ENCODE measurements at places on chromosomes 4 and X. TPM values are rescaled to one million over a fixed set of nuclear protein-coding genes. Genes with fewer than 3 reads are reported as not detected.
A peak's percentile ranks its signal among the peaks of the same experiment; 100 is the strongest.

GRCh38 chrX:16578218-16578617 lies 71.7 kb upstream of the S100G start:
- no peak for DNase-seq
- no peak overlapping the region for H3K4me3 ChIP-seq
- no peaks in the 10 kb centered on the region for H3K27me3 ChIP-seq
- peaks cover 18% of the 10 kb centered on the region for H3K4me1 ChIP-seq
- H3K27ac ChIP-seq, result peak overlapping the region; percentile 79

- no peaks in the 10 kb centered on the region for H3K4me1 ChIP-seq
- H3K27ac ChIP-seq, result no peak overlapping the region
- DNase-seq, result peak; percentile 43
- H3K36me3 ChIP-seq, result no peaks in the 10 kb centered on the region
Observed at GRCh38 chr4:53804719-53805118, 213.4 kb upstream of the LNX1 start.

GRCh38 chr4:163495900-163496299 lies 1.4 kb downstream of the TMA16 start:
- peaks cover 5% of the 10 kb centered on the region for H3K4me1 ChIP-seq
- no peaks in the 10 kb centered on the region for H3K27me3 ChIP-seq
- peak overlapping the region; percentile 95 for H3K27ac ChIP-seq
- peak overlapping the region; percentile 61 for H3K4me3 ChIP-seq
- no peak for DNase-seq
- H3K36me3 ChIP-seq, result no peaks in the 10 kb centered on the region

DNA sequence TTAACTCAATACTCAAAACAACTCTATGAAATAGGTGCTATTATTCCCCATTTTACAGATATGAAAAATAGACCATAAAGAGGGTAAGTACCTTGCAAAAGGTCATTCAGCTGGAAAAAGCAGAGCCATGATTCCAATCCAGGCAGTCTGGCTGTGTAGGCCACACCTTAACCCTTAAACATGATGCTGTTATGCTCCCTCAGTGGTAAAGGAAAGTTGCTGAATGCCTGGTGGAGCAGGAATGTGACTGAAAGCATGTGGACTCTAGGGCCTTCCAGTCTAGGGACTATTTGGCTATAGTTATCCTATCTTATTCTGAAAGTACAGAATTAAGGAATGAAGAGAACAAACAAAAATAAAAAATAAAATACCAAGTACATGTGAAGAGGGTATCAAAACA lies 19.6 kb downstream of the RP2 start:
- no peak overlapping the region for H3K4me3 ChIP-seq
- no peaks in the 10 kb centered on the region for H3K36me3 ChIP-seq
- no peak for DNase-seq
- no peaks in the 10 kb centered on the region for H3K4me1 ChIP-seq
- H3K27me3 ChIP-seq, result no peaks in the 10 kb centered on the region
- H3K27ac ChIP-seq, result no peak overlapping the region

GRCh38 chrX:20215565-20215964 lies 51.1 kb downstream of the RPS6KA3 start:
- no peak overlapping the region for H3K4me3 ChIP-seq
- H3K36me3 ChIP-seq, result no peaks in the 10 kb centered on the region
- no peaks in the 10 kb centered on the region for H3K27me3 ChIP-seq
- H3K27ac ChIP-seq, result no peak overlapping the region

DNA sequence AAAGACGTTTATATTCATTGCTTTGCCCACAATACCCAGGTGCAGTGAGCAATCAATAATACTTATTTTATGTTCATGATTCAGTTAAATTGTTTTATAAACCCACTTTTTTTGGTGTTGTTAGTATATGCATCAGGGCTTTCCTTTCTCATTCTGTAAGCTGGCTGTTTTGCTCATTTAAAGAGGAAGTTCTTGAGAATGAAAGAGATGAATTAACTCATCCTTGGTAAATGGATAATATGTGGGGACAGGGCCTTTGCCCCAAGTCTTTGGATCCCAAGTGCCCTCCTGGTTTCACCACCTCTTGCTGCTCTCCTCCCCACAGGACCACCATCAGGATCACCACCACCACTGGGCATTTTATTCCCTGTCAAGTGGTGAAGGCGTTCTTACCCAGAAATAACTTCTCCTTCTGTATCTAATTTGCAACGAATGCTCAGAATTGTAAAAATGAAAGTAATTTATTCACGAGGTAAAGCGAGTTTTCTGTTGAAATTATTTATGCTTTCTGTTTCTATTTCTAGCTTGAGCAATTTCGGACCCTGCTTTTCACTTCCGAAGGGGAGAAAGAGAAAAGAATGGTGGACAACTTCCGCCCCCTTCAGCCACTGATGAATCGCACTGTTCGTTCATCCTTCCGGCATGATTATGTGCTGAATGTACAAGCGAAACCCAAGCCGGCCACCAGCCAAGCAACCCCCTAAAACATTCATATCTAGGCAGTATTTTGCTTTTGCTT lies 8.2 kb upstream of the ZRSR2 start:
- H3K4me3 ChIP-seq, result no peak overlapping the region
- no peaks in the 10 kb centered on the region for H3K27me3 ChIP-seq
- no peaks in the 10 kb centered on the region for H3K36me3 ChIP-seq
- no peak for DNase-seq

GRCh38 chr4:70559211-70559830 lies 32.7 kb upstream of the AMBN start:
- H3K27me3 ChIP-seq, result no peaks in the 10 kb centered on the region
- DNase-seq, result peak; percentile 64
- H3K4me3 ChIP-seq, result no peak overlapping the region
- H3K27ac ChIP-seq, result no peak overlapping the region
- peaks cover under 1% of the 10 kb centered on the region for H3K4me1 ChIP-seq

GRCh38 chrX:27915617-27916016 lies 65.6 kb downstream of the DCAF8L1 start:
- H3K27ac ChIP-seq, result no peak overlapping the region
- no peak overlapping the region for H3K4me3 ChIP-seq
- no peaks in the 10 kb centered on the region for H3K36me3 ChIP-seq
- no peaks in the 10 kb centered on the region for H3K4me1 ChIP-seq
- no peaks in the 10 kb centered on the region for H3K27me3 ChIP-seq

DNA sequence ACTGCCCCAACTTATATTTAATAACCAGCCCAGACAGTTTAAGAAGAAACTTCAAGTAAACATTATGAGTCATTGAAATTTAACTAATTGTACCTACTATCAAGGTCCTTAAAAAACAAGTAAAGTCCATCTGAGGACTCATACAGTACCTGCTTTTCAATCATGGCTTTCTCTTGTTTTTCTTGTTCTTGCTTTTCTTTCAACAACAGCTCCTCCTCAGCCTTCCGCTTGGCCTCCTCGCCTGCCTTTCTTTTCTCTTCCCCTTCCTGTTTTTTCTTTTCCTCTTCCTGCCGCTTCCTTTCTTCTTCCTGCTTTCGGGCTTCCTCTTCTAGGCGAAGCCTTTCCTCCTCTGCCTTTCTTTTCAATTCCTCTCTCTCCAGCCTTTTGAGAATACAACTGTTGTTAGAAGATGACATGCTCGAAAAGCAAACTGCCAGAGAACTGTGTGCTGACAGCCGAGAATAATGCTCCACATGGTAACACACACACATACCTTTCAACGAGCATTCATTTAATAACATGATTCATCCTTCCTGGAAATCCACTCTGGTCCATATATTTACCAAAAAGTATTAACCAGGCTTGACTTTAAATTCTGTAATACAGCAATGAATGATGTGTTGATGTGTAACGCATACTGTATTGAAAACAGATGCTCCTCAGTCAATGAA lies 25.2 kb upstream of the BCLAF3 start:
- no peak overlapping the region for H3K4me3 ChIP-seq
- no peaks in the 10 kb centered on the region for H3K4me1 ChIP-seq
- no peak overlapping the region for H3K27ac ChIP-seq
- H3K27me3 ChIP-seq, result no peaks in the 10 kb centered on the region
- DNase-seq, result no peak

DNA sequence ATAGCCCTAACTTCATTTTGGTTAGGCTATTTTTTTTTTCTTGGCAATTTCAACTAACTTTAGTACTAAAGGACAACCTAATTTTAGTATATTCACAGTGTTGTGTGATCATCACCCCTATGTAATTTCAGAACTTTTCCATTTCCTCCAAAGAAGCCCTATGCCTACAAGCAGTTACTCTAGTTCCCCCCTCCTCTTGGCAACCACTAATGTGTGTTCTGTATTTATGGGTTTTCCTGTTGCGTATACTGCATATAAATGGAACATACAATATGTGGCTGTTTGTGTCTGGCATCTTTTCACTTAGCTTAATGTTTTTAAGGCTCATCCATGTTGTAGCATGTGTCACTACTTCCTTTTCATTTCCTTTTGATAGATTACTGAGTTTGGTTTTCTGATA lies 57.6 kb downstream of the N4BP2 start:
- H3K27ac ChIP-seq, result no peak overlapping the region
- no peak overlapping the region for H3K4me3 ChIP-seq
- no peak for DNase-seq
- H3K4me1 ChIP-seq, result no peaks in the 10 kb centered on the region

DNA sequence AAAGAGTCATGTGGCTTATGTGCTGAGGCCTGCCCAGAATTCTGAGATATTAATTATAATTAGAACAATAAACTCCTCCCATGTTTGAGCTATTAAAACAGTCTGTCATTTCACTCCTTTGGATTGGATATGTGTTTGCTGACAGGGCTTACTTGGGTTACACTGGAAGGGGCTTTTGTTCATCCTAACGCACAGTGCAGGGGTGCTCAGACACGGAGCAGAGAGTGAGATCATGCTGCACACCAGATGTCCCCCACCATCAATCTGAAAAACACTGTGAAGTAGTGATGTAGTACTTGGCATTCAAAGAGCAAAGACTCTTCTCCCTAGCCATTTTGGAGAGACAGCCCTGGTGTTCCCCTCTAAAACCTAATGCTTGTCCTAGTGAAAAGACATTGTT lies 24.1 kb upstream of the SMIM10L2A start:
- no peak overlapping the region for H3K4me3 ChIP-seq
- H3K27ac ChIP-seq, result no peak overlapping the region
- DNase-seq, result no peak
- no peaks in the 10 kb centered on the region for H3K36me3 ChIP-seq
- no peaks in the 10 kb centered on the region for H3K4me1 ChIP-seq

DNA sequence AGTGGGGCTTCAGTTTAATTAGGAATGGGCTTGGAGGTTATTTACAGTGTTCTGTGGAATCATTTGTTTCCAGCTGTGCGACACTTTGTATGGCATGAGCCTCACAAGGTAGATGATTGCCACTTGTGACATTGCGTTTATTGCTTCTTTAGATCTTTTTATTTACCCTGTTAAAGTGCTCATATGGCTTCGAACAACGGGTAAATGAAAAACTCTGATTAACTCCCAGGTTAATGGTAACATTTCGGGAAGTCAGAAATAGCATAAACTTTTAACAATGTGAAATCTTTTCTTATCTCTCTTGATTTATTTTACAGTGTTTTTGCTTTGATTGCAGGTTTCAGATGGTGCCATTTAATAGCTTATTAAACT lies 494.3 kb downstream of the IDS start:
- no peaks in the 10 kb centered on the region for H3K36me3 ChIP-seq
- no peak for DNase-seq
- no peak overlapping the region for H3K27ac ChIP-seq
- H3K27me3 ChIP-seq, result no peaks in the 10 kb centered on the region

DNA sequence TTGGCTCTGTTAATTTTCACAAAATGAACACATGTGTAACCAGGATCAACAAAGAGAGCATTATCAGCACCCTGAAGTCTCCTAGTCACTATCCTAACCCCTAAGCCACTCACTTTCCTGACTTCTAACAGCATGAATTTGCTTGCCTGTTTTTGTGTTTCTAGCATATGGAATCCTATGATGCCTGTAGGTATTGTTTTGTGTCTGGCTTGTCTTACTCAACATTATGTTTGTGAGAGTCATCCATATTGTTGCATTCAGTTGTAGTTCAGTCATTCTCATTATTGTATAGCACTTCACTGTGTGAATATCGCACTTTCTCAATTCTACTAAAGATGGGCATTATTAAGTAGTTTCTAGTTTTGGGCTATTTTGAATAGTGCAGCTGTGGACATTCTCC lies 15.6 kb downstream of the EDNRA start:
- H3K4me3 ChIP-seq, result no peak overlapping the region
- H3K27ac ChIP-seq, result no peak overlapping the region
- H3K4me1 ChIP-seq, result peaks cover 13% of the 10 kb centered on the region
- H3K36me3 ChIP-seq, result no peaks in the 10 kb centered on the region
- H3K27me3 ChIP-seq, result no peaks in the 10 kb centered on the region

DNA sequence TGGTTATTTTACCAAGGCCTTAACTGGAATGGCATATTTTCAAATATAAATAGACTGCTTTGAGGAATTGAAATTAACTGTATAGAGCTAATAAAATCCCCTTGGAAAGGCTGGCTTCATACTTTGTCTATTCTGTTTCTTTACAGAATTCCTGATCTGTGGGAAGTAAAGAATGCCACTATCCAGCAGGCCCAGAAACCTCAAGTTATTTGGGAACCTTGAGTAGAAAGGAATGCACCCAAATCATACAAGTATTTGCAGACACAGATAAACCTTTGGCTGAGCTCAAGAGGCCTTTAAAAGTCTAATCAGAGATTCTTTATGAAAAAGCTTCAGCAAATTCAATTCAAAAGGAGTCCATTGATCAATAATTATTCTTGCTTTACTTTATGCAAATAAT lies 975.7 kb upstream of the PABPC4L start:
- H3K27ac ChIP-seq, result no peak overlapping the region
- no peak overlapping the region for H3K4me3 ChIP-seq
- H3K27me3 ChIP-seq, result no peaks in the 10 kb centered on the region
- no peaks in the 10 kb centered on the region for H3K36me3 ChIP-seq
- DNase-seq, result no peak
- H3K4me1 ChIP-seq, result no peaks in the 10 kb centered on the region

DNA sequence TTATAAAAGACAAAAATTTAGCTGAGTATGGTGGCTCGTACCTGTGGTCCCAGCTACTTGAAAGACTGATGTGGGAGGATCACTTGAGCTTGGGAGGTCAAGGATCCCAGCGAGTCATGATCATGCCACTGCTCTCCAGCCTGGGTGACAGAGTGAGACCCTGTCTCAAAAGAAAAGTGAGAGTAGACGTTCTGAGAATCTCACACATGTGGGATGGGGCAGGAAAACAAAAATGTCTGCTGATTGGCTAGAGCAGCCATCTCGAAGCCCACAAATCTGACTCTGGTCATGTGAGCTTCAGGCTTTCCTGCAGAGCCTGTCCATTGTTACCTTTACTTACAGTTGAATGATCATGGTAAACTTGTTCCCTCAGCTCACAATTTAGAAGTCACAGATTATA lies 23.1 kb upstream of the SLC9A7 start:
- no peak overlapping the region for H3K27ac ChIP-seq
- H3K36me3 ChIP-seq, result no peaks in the 10 kb centered on the region
- no peaks in the 10 kb centered on the region for H3K4me1 ChIP-seq
- DNase-seq, result no peak
- H3K27me3 ChIP-seq, result no peaks in the 10 kb centered on the region

DNA sequence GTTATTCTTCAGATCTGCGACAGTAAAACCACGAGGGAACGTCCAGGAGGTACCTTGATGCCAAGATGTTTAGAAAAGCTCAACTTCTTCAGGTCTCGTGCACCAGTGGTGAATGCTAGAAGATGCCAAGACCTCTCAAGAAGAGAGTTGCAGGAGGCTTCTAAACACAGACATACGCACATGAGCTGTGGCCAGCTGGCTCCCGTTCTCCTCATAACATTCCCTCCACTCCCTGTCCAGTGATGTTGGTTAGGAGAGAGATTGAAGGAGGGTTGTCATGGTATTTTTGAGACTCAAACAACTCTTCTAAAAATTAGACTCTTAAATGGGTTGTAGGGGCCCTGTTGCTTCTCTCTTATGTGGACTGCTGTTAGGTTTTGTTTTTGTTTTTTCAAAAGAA lies 184.3 kb downstream of the QDPR start:
- H3K4me1 ChIP-seq, result peaks cover 16% of the 10 kb centered on the region
- no peaks in the 10 kb centered on the region for H3K36me3 ChIP-seq
- DNase-seq, result no peak
- peak overlapping the region; percentile 68 for H3K27ac ChIP-seq
- H3K4me3 ChIP-seq, result no peak overlapping the region

Gene RAB41
- total RNA-seq, result not detected

Gene CT47A1
- not detected for total RNA-seq

Data from hepatocyte (in vitro differentiated cells).